ENCODE measurements at places on chromosomes 6 and 20.

DNA sequence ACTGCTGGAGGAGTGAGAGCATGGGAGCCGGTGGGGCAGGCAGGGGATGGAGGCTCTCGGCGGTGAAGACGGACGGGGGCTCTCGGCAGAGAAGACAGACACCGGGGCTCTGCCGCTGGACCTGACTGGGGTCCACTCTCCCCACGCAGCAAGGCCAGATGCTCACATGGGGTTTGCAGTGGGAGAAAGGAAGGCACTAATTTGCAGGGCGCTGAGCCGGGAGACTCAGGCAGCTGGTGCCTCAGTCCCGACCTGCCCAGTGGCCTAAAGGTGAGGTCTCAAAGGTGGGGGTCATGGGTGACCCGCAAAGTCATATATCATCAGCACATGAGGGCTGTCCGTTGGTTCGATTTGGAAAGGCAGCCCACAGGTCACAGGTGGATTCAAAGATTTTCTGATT, 187.3 kb downstream of the ERMARD start:
- no peak for DNase-seq

- peak; percentile 12 for DNase-seq
Measured at GRCh38 chr6:32047855-32048766, 9.9 kb downstream of the CYP21A2 start.

DNA sequence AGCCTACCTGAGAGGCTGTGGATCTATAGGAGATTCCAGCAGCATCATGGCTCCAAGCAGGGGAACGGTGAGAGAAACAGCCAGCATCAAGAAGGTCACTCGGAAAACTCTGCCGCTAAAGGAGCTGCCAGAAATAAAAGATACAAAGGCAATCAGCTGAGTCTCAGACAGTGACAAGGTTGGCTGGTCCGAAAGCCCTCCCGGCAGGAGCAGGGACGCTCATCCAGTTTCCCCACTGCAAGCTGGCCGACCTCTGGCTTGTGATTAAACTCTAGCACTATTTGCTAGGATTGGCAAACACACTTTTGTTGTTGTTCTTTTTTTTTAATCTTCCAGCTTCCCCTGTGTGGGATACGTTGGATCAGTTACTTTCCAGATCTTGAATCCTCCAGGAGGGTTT, 8.7 kb downstream of the APMAP start:
- no peak for DNase-seq

DNA sequence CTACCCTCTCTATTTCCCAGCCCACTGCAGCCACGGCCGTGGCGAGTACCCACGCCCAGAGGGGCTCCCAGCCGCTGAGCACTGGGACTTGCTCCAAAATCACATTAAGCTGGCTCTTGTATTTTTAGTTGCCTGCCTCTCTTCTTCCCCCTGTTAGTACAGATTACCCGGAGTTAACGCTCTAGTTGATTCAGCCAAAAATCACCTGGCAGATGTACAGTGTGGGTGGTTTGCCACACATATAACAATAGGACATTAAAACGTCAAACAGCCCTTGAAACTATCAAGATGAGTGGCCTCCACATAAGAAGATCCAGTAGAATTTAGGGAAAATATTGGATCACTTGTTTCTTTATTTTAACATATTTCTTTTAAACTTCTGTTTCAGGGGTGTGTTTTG, 268.8 kb upstream of the PRDM1 start:
- no peak for DNase-seq

GRCh38 chr6:29702519-29703103, 20.6 kb upstream of the HLA-F start:
- DNase-seq: no peak

- peak; percentile 56 for DNase-seq
Measured at GRCh38 chr6:142926494-142927270, 18.3 kb downstream of the HIVEP2 start.

- no peak for DNase-seq
Measured at GRCh38 chr6:11363881-11364576, 131.6 kb upstream of the NEDD9 start.

- DNase-seq: no peak
Measured at GRCh38 chr20:23530937-23531567, 37.2 kb downstream of the CST9L start.

DNA sequence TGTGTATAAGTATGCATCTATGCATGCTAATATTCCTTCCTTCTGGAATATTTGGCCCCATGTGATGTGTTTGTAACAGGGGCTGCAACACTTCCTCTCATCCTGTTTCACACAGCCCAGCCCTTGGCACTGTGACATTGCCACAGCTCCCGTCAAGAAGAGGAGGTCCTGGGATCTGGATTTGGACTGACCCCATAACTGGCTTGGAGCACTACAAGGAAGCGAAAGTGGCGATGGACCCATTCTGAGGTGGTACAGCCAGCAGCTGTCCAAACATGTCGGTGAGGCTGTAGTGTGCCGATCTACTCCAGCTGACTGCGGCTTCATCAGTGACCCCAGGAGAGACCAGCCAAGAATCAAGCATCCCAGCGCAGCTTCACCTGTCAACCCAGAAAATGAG, 18.2 kb downstream of the SYNDIG1 start:
- DNase-seq: no peak

GRCh38 chr20:57292611-57293010, 26.2 kb upstream of the BMP7 start:
- no peak for DNase-seq

DNA sequence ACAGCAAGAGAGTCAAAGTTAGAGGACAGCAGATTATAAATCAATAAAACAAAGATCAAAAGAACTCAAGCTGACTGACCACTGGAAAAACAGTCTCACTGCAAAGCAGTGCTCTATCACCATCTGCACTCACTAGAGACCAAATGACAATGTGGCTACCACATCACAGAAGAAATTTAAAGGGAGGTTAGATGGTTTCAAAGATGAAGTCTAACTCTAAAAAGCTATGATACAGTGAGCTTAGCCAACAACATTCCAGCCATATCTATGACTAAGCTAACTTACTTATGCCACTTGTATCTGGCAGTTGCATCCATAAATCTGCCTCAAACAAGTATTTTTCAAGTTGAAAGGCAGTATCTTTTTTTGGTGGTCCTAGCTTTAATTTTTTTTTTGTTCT, 68.6 kb downstream of the ARHGAP18 start:
- no peak for DNase-seq
